RWPE2 (cell line): ENCODE measurements at places on chromosomes 1 and 21.

- H3K4me3 ChIP-seq, result no peak overlapping the region
- peaks cover 12% of the 10 kb centered on the region for H3K4me1 ChIP-seq
- no peaks in the 10 kb centered on the region for H3K27me3 ChIP-seq
- no peak overlapping the region for H3K27ac ChIP-seq
These were observed 73.2 kb upstream of the SGIP1 start for GRCh38 chr1:66460776-66461175.

- no peak for DNase-seq
- peaks cover 40% of the 10 kb centered on the region for H3K4me1 ChIP-seq
- no peaks in the 10 kb centered on the region for H3K27me3 ChIP-seq
- H3K27ac ChIP-seq, result peak overlapping the region; percentile 60
- no peak overlapping the region for H3K4me3 ChIP-seq
- no peaks in the 10 kb centered on the region for H3K36me3 ChIP-seq
These were observed 64.8 kb upstream of the BACH1 start for GRCh38 chr21:29233611-29234540.

DNA sequence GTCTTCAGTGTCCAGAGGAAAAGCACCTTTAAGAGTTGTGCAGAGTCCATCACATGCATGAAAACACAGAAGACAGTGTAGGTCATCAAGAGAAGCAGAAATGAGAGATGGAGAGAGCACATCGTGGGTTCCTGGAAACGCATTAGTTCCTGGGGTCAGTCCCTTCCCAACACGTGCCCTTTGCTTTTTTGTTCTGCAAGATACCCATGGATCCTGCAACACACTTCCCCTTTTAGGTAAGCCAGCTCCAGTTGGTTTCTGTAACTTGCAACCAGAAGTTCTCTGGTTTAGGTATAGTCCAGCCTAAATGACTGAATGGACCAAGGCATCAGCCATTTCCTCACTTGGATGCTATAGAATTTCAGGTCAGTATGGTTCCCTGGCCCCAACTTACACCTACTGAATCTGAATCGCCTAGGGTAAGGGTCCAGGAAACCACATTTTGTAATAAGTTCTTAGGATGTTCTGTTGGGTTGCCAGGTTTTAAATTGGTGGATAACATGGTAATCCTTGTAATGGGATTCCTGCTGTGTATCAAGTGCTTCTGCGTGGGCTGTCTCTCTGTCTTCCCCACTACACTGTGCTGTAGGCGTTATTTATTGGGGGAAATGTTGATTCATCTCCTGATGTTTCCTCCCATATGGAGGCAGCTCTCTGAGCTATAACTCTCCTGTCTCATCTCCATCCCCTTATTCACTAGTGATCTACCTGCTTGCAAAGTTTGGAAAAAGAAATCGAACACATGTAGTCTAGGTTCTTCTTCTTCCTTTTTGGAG, 230.6 kb downstream of the TNR start:
- H3K27me3 ChIP-seq, result no peaks in the 10 kb centered on the region
- no peaks in the 10 kb centered on the region for H3K4me1 ChIP-seq
- no peak overlapping the region for H3K27ac ChIP-seq
- no peak overlapping the region for H3K4me3 ChIP-seq

- H3K4me1 ChIP-seq, result no peaks in the 10 kb centered on the region
- H3K27me3 ChIP-seq, result peaks cover 5% of the 10 kb centered on the region
- H3K4me3 ChIP-seq, result no peak overlapping the region
- H3K36me3 ChIP-seq, result no peaks in the 10 kb centered on the region
- no peak overlapping the region for H3K27ac ChIP-seq
These were observed 268.2 kb downstream of the LRRC7 start for GRCh38 chr1:69835955-69836354.

- peaks cover 9% of the 10 kb centered on the region for H3K4me1 ChIP-seq
- H3K4me3 ChIP-seq, result no peak overlapping the region
- no peaks in the 10 kb centered on the region for H3K36me3 ChIP-seq
- no peaks in the 10 kb centered on the region for H3K27me3 ChIP-seq
These were observed 76.1 kb upstream of the JUN start for GRCh38 chr1:58859769-58860485.

DNA sequence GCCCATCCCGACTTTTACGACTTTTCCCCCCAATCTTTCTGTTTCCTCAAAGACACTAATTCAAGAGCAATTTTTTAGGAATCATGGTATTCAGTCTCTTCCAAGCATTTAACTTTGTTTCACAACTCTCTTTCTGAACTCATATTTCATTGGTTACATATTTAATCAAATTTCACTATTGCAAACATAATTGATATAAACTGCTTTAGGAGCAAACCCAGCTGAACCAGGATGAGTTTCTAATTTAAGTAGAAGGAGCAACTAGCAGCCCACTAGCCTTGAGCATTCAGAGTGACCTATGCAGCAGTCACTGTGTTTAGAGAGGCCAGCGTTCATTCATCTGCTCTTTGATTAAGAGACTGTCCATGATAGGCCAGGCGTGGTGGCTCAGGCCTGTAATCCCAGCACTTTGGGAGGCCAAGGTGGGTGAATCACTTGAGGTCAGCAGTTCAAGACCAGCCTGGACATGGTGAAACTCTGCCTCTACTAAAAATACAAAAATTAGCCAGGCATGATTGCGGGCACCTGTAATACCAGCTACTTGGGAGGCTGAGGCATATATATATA, 1.8 kb downstream of the CELA2B start:
- no peaks in the 10 kb centered on the region for H3K27me3 ChIP-seq
- H3K4me1 ChIP-seq, result no peaks in the 10 kb centered on the region
- DNase-seq, result no peak

- no peak overlapping the region for H3K4me3 ChIP-seq
- H3K36me3 ChIP-seq, result no peaks in the 10 kb centered on the region
- H3K4me1 ChIP-seq, result no peaks in the 10 kb centered on the region
- no peak overlapping the region for H3K27ac ChIP-seq
- no peak for DNase-seq
- H3K27me3 ChIP-seq, result no peaks in the 10 kb centered on the region
These were observed 11.2 kb downstream of the PDE9A start for GRCh38 chr21:42664614-42665013.

DNA sequence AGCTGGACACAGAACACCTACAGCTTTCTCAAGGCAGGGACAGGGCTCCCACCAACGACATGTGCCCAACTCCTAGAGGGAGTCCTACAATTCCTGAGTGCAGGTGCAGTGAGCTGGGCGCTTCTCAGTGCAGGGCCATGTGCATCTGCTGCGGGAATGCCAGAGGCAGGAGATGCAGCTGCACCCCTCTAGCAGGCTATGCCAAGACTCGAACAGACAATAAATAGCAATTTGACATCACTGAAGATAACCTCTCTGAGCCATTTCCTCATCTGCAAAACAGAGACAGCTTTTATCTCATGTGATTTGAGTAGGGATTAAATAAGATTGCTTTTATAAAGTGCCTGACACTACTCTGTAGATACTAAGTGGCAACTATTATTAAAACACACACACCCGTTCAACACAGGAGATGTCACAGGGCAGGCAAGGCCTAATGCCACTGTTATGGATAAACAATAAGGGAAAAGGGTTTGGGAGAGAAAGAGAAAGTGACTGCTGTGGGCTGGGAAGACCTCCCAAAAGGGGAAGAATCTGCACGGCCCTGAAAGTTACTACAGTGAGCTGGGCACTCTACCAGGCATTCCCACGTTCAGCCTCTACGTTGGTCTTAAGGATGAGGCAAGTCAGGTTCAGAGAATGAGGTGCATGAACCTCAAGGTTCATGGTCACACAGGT, 5.7 kb downstream of the SLC9A1 start:
- peaks cover 35% of the 10 kb centered on the region for H3K4me1 ChIP-seq
- no peak for DNase-seq
- peaks cover 29% of the 10 kb centered on the region for H3K36me3 ChIP-seq
- H3K27ac ChIP-seq, result no peak overlapping the region

DNA sequence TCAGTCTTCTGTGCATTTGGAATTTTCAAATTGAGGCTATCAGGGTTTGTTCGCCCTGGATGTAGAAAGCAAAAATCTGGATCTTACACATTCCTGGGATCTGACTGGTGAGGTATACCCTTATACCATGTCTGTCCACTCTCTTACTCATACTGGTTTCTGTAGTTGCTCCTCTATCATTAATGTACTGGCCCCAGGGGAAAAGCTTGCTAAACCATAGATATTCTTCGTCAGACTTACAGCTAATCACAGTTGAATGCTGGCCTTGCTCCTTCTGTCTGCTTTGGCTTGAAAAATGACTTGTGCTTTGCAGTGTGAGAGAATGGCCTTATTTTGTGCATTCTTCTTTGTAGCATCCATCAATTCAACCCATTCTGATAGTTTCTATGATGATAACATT, 30.5 kb downstream of the TBCE start:
- no peaks in the 10 kb centered on the region for H3K36me3 ChIP-seq
- H3K4me1 ChIP-seq, result peaks cover 18% of the 10 kb centered on the region
- no peaks in the 10 kb centered on the region for H3K27me3 ChIP-seq
- peak overlapping the region; percentile 75 for H3K27ac ChIP-seq
- no peak overlapping the region for H3K4me3 ChIP-seq

DNA sequence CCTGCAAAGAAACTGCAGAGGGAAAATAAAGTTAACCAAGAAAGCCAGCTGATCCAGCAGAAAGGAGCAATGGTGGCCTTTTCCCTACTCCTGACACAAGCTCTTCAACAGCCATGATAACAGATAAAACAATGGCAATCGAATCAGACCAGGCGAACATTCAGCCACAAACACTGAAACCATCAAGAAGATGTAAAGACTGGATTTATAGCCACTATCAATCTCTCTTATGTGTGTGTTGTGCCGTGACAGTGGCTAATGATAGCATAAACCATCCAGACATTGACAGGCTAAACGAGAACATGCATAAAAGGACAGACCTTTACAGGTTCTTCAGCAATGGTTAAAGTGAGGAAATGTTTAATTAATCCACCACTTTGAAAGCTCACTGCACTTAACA, 78.1 kb upstream of the RAB4A start:
- no peaks in the 10 kb centered on the region for H3K36me3 ChIP-seq
- no peak overlapping the region for H3K27ac ChIP-seq
- H3K27me3 ChIP-seq, result no peaks in the 10 kb centered on the region
- no peak overlapping the region for H3K4me3 ChIP-seq

DNA sequence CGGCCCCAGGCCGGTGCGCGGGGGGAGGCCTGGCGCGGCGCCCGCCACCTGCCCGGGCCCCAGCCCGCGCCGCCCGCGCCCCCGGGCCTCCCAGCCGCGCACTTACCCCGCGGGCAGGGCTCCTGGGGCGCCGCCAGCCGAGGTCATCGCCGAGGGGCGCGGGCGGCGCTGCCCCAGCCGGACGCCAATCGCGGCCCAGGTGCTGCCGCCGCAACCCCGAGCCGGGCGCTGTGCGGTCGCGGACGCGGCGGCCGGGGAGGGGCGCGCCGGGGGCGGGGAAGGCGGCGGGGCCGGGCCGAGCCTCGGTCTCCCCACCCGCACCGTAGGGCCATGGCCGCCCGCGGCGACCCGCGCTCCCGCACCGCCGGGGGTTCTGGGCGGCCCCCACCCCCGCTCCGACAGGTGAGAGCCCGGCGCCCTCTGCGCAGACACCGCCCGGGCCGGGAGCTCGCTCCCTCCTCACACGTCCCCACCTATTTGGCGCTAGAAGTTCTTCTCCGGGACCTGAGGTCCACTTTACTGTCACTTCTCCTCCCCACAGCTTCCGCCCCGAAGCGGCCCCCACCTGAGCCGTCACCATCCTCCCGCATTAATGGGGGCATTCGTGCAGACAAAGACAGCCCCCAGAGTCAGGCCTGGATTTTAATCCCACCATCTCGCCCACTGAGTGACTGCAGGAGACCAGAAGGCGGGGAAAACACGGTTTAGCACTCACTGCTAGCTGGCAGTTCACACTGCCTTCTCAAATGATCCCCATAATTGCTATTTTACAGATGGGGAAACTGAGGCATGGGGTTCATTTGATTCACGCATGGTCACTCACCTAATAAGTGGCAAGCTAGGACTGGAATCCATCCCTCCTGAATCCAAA, at the start of gene TTC39A:
TSS of gene TTC39A (minus strand) at position 232 of the 871 bp plus-strand sequence. CDS start at position 147, 85 bp downstream.
- no peaks in the 10 kb centered on the region for H3K4me1 ChIP-seq
- H3K27me3 ChIP-seq, result no peaks in the 10 kb centered on the region
- no peaks in the 10 kb centered on the region for H3K36me3 ChIP-seq
- H3K4me3 ChIP-seq, result peak within 1 kb of the TSS; percentile 38
- H3K27ac ChIP-seq, result no peak within 1 kb of the TSS

GRCh38 chr1:168157638-168158037, 20.9 kb upstream of the GPR161 start:
- no peak for DNase-seq
- no peak overlapping the region for H3K4me3 ChIP-seq
- no peaks in the 10 kb centered on the region for H3K27me3 ChIP-seq
- no peak overlapping the region for H3K27ac ChIP-seq
- H3K4me1 ChIP-seq, result no peaks in the 10 kb centered on the region
- H3K36me3 ChIP-seq, result no peaks in the 10 kb centered on the region

DNA sequence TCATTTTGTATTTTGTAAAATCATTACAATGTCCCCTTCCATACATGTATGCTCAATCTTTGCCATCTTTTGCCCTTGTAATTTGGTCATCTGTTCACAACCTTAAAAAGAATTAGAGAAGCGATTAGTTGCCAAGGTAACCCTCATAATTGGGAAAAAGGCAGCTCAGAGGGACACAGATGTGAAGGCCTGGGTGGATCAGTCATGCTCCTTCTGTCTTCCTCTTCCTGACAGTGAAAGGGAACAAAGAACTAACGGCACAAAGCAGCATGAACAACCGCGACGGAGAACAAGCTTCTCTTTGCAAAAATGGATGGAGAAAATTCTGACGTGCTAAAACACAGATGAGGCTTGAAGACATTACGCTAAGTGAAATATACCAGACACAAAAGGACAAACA, 78.7 kb upstream of the COG2 start:
- peaks cover 13% of the 10 kb centered on the region for H3K4me1 ChIP-seq
- no peak for DNase-seq
- H3K27me3 ChIP-seq, result no peaks in the 10 kb centered on the region
- H3K27ac ChIP-seq, result no peak overlapping the region

DNA sequence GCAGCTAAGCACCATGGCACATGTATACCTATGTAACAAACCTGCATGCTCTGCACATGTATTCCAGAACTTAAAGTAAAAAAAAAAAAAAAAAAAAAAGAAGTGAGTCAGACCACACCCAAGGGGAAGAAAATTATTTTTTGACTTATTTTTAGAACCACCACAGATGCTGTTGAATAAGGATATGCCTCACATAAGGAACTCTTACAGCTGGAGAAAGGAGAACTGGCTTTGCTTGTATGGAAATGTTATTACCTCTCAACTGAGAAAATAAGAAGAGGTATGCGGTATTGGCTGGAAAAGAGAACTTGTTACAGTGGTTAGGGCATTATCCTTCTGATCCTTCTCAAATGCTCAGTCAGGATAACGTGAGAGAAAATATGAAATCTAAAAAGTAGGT, 27.5 kb upstream of the FCER1A start:
- H3K36me3 ChIP-seq, result no peaks in the 10 kb centered on the region
- no peaks in the 10 kb centered on the region for H3K4me1 ChIP-seq
- no peak overlapping the region for H3K4me3 ChIP-seq
